ENCODE measurements at places on chromosomes 2 and 18. TPM values are rescaled to one million over a fixed set of nuclear protein-coding genes. Genes with fewer than 3 reads are reported as not detected.

Gene ATP8B1
- 16.7 TPM for total RNA-seq

DNA sequence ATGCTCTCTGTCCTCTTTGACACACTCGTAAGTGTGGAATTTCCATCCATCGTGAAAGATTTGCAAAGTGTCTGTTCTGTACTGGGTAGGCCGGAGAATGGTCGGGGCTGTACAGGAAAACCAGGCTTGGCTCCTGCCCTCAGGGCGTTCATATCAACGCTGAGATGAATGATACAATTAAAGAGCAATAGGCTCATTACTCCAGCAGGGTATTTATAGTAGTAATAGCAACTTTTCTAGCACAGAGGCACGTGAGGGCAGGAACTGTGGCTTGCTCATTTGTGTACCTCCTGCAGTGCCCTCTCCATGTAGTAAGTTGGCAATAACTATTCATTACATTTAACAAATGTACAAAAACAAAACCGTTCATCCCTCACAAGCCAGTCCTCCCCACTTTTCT lies 5.3 kb upstream of the NCK2 start:
- DNase-seq, result no peak

GRCh38 chr2:77778917-77779316 lies 256.7 kb upstream of the LRRTM4 start:
- no peak for DNase-seq

DNA sequence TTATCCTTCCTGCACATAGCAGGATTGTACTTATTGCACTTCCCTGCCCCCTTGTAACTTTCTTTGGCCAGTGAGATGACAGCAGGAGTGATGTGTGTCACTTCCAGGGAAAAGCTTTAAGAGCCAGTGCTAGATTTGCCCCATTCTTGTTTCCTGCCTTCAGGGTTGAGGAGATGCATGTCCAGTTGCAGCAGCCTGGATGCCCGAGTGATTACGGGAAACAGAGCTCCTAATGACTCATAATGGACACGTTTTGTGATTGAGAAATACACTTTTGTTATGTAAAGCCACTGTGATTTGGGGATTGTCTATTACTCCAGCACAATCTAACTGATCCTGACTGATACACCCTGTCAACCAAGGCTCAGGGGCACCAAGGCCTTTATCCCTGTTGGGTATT lies 5.0 kb upstream of the TET3 start:
- DNase-seq, result peak; percentile 87

- DNase-seq, result no peak
Measured at GRCh38 chr2:125456693-125457363, 1199.1 kb upstream of the GYPC start.

DNA sequence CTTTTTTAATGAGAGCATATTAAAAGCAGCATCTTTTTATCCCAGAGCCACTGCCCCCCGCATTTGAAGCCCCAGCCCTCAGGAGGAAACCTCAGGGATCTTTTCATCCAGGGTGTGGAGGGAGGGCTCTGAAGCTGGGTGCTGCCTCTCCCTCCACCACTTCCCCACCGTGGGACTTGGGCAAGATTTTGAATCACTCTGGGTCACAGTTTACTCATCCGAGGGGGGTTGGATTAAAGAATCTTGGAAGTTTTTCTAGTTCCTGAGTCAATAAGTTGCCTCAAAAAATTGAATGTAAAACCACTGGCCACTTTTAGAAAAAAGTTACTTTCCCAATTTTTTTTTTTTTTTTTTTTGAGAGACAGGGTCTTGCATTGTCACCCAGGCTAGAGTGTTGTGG lies 62.0 kb upstream of the ANKRD44 start:
- no peak for DNase-seq

DNA sequence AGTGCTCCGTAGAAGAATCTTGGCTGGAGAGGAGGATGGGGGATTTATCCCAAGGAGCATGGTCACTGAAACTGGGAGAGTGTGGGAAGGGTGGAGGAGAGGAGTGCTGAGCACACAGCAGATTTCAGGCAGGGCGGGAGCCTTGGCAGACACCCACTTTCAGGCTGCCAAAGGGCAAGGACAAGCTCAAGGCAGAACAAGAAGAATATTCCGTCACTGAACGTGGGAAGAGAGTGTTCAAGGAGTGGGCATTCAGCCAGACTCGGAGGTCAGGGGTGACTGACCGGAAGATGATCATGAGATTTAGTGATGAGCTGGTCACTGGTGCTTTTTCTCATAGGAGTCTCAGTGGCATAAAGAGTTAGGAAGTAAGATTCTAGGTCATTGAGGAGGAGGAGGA lies 136.2 kb upstream of the RASGRP3 start:
- no peak for DNase-seq

DNA sequence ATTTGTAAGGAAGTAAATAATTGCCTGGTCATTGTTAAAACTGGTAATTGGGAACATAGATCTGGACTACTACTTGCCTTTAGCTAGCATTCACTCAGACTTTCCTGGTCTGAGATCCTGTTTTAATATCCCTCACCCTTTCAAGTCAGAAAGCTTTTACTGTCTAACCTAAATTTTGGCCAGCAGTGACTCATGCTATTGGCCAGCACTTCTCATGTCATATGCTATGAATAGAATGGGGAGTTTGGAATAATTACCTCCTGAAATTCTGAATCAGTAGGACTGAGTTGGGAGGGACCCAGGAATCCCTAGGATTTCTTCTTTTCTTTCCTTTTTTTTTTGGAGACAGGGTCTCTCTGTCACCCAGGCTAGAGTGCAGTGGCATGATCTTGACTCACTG lies 19.3 kb downstream of the STK36 start:
- no peak for DNase-seq

DNA sequence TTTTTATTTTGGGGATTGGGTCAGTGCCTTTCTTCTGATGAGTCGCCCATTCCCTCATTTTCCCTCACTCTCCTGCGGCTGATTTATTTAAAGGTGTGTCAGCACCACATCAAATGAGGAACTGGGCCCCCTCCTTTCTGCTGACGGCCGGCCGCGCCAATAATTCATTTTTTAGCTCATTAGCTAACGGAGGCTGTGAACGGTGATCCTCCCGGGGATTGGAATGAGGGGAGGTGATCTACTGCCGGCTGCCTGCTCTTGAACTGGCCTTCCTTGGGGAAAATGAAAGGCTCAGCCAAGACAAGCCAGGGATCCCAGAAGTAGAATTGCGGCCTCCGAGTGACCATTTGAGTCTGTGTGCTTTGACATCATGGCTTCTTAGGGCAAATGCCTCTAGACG lies 54.2 kb downstream of the GBX2 start:
- DNase-seq, result no peak

Gene UGT1A3
- total RNA-seq, result 67.1 TPM

Gene AQP12B
- not detected for total RNA-seq

Gene ESPNL
- total RNA-seq, result 1.1 TPM

DNA sequence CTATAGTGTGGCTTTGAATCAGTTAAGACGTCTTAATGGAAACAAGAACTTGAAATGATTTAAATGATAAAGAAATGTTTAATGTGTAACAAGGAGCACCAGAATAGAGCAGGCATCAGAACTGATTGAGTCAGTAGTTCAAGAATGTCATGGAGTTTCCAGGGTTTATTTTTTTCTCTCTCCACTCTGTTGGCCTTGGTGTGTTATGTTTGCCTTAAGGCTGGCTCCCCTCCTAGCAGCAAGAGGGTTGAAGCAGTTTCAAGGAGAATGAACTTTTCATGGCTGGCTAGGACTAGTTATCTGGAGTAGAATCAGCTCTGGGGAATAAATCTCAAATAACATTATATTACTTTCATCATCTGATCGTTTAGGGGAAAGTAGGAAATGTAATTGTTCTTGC lies 13.4 kb upstream of the GLS start:
- DNase-seq, result no peak

Gene GKN1
- not detected for total RNA-seq

- DNase-seq, result no peak
Measured at GRCh38 chr18:57863706-57864105, 60.6 kb upstream of the ATP8B1 start.

GRCh38 chr18:52992041-52992440 lies 652.0 kb downstream of the DCC start:
- no peak for DNase-seq

GRCh38 chr2:205593891-205594290 lies 88.4 kb upstream of the NRP2 start:
- no peak for DNase-seq

DNA sequence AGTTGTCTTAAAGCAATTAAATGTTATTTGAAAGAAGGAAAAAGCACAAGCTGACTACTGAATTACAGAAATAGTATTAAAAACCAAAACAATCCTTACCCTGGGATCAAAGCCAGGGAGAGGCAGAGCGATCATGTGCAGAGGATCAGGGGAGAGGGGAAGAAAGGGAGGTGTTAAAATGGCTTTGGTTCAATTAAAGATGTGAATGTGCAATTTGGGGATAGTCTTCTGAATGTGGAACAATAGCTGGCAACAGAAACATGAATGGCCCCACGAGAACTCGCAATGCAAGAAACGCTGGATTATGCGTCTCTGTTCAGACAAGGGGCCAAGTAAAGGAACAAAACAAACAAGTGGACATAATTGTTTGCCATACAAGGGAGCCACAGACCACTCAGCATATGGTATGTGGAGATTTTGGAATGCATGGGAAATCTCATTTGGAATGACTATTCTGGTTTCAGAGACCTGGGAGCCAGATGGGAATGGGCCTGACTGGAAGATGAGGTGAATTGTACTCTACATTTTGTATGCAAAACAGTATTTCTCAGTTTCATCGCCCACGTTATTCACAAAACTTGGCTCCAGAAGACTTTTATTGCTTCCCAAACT lies 155.4 kb downstream of the SLC4A3 start:
- DNase-seq, result no peak

DNA sequence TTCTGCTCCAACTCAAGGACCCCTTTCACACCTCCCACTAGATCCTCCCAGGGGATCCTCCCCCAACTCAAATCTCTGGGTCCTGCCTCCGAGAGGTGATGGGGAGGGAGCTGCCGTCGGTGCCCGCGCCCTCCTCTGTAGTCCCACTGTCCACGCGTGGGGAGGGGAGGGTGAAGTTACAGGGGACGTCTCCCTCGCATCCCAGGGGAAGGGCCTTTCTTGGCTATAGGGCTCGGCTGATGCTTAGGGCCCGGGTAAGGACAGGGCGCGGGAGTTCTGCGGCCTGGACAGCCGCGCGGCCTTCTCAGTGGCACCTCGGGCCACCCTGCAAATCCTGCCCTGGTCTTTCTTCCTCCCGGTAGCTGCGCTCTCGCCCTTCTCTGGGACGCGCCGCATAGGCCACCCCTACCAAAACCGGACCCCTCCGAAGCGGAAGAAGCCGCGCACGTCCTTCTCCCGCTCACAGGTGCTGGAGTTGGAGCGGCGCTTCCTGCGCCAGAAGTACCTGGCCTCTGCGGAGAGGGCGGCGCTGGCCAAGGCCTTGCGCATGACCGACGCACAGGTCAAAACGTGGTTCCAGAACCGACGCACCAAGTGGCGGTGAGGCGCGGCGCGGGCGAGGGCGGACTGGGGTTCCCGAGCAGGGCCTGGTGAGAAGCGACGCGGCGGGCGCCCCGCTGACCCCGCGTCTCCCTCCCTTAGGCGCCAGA lies 1.2 kb downstream of the TLX2 start:
- DNase-seq, result no peak

Gene TCF23
- total RNA-seq, result not detected

DNA sequence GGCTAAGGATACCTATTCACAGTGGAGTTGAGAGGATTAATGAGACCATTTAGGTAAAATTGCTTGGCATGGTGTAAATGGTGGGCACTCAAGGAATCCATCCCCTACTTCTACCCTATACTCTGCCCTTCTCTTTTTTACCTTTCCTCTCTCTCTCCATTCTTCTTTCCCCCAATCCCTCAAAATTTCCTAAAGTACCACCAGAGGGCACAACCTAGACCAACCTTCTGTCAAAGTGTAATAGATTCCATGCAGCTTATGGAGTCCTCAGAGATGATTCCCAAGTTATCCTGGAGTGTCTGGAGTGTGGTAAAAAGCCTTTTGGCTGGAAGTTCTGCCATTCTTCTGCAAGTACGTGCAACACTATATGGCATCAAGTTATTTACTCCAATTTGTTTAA lies 33.0 kb upstream of the CCDC195 start:
- DNase-seq, result no peak

Gene VIT
- not detected for total RNA-seq

Gene CXCR2
- total RNA-seq, result not detected
